LHCN-M2 (cell line): ENCODE measurements at places on chromosomes 1 and 21. TPM values are rescaled to one million over a fixed set of nuclear protein-coding genes. Genes with fewer than 3 reads are reported as not detected.

The CD1D gene
- 0.11 TPM in 1 of 2 replicates, not detected in the other for total RNA-seq

The TPM3 gene
- 1,027 and 1,163 TPM in 2 replicates for total RNA-seq

The OR2T33 gene
- not detected in 2 replicates for total RNA-seq

DNA sequence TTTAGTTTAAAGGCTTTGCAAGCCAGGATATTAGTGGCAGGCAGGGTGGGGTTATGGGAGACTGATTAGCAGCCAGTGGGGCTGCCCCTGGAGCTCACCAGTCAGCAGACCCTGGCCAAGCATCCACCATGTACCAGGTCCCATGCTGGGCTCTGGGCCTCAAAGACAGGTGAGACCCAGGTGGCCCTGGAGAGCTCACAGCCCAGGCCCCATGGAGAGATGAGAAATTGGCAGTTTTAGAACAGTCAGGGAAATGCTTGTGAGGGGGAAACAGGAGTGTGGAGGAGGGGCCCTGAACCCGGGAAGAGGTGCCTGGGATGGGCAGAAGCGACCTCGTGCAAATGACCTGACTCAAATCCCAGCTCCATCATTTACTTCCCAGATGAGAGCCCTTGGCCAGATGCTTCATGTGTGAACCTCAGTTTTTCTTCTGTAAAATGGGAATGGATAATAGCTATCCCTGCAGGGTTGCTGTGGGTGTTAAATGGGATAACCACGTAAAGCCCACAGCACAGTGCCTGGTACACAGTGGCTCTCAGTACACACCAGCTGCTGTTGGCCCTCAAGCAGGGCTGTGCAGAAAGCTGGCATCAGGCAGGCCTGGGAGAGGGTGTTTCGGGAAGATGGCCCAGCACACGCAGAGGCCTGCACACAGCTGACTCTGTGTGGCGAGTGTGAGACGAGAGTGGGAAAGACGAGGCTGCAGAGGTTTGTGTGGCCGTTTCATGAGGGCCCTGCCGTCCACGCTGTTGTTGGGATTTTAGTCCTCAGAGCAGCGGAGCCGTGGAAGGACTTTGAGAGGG lies 518.5 kb downstream of the PTPRU start:
- DNase-seq: no peak

DNA sequence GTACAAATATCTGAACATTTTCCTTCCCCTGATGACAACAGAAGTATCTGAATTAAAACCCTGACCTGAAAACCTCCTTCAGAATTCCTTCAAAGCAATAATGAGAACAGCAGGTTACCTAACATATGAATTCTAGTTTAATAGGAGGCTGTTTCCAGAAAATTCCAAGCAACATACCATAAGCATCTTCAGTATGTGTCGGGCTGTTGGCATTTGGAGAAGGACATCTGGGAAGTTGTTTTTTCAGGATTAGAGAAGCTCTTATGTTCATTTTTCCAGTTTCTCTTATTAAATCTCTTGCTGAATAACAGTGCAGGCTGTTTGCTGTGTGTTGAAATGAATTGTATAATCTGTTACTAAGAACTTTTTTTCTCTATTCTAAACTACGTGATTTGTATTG lies 101.5 kb downstream of the PLA2G4A start:
- no peak for DNase-seq
